ENCODE measurements at places on chromosomes 3 and 15.

DNA sequence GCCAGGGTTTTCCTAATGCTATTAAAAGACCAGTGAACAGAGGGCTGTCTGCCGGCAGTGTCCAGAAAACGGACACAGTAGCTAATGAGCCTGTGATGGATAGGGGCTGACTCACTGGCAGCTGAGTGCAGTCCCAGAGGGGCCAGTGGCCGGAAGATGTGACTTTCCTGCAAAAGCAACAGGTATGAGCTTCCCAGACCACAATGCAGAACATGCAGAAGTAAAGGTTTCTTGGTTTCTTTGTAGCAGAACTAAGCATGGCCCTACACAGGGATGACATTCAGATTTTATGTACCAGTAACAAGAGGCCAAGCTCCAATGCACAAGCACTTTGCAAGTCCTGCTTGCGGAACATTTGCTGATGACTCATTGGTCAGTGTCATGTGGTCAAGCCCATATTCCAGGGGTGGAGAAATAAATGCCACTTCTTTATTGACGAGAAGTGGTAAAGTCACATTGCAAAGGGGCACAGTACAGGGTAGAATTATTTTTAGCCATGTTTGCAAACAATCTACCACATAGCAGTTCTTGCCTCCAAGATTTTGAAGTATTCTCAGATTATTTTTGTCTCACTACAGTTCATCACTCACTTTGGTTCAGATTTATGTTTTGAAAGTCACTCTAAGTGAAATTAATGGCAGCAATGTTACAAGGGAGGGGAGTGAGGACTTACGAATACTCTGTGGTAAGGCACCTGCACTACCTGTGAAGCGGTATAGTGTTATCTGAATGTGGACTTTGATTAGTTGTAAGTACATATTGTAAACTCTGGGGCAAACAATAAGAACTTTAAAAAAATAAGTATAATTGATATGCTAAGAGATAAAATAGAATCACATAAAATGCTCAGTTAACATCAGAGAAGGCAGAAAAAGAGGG is 263.3 kb downstream of the ABHD5 start:
- DNase-seq = no peak

- DNase-seq = no peak
Observed at GRCh38 chr15:38680775-38681174, 116.2 kb upstream of the RASGRP1 start.

- no peak for DNase-seq
Observed at GRCh38 chr3:72427624-72428023, 420.6 kb downstream of the SHQ1 start.

GRCh38 chr15:69857250-69857649 is 240.5 kb downstream of the TLE3 start:
- DNase-seq = no peak

GRCh38 chr3:10011631-10012030 is 14.6 kb upstream of the FANCD2 start:
- DNase-seq = no peak

GRCh38 chr15:90060797-90061196 is 41.5 kb downstream of the IDH2 start:
- DNase-seq = no peak

DNA sequence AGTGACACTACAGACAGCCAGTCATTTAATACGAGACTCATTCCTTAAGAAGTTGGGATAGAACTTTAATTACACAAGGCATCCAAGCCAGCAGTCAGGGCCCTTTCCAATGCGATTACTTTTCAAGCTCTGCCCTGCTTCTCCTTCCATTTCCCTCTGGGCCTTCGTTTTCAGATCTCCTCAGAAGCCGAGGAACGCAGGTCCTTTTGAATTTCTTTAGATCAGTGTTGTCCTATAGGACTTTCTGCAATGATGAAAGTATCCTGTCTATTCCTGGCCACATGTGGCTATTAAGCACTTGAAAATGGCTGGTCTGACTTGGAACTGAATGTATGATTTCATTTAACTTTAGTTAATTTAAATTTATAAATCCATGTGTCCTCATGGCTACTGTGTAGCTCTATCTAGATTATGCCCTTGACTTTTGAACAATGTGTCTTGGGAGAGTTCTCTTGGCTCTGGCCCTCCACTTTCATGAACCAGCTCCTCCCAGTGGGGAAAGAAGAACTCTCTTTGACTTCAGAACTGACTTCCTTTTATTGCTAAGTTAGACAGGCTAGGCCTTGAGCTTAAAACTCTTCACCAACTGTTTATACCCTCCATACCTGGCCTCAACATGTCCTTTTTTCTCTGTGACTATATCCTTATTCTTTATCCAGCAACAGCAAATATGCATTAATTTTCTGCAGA is 22.6 kb downstream of the TGFBR2 start:
- DNase-seq = no peak

DNA sequence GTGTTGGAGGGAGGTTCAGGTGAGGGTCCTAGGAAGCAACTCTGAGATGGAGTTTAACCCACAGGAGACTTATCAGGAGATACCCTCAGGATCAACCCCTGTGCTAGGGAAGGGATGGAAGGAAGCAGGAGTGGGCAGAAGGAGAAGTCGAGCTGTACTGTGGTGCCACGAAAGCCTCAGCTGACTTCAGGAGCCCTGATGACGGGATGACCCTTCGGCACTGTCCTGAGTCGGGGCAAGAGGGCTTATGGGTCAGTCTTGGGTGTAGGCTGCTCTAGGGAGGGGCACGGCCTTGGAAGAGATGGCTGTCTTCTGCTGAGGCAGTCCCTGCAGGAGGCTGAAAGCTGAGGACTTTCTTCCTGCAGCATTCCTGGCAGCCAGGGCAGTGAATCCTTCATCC is 7.7 kb downstream of the CLEC3B start:
- DNase-seq = no peak

GRCh38 chr15:89781055-89781454 is 4.9 kb downstream of the MESP2 start:
- DNase-seq = no peak

DNA sequence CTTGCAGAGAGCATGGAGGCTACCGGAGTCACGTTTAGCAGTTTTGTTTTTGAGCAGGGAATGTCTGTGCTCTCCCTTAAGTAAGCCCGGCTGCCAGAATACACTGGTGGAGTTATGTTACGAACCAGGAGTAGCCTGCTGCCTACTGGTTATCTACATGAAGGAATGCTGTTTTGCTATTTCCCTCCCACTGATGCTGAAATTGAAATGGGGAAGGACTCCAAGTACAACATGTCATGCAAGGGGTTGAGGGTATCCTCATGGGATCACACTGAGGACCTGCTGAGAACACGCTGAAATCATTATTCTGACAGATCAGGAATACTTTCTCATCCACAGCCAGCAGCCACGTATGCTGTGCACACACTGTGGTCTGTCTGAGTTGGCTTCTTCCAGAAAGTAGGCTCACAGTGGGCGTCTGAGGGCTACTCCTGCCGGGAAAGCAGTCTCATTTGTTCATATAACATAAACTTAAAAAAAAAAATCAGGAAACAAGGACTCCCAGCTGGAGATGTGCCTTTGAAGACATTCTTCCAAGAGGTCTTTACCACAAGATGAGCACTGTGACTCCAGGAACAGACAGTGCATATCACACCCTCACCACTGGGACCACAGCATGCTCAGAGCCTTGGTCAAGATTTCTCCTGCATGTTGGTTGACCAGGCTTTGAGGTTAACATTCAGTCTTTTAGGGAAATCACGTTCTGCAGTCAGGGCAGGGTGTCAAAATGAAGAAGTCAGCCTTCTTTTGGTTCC is 300.4 kb upstream of the RASGRP1 start:
- DNase-seq = no peak

- DNase-seq = no peak
Observed at GRCh38 chr3:72776-73175, 123.8 kb upstream of the CHL1 start.

DNA sequence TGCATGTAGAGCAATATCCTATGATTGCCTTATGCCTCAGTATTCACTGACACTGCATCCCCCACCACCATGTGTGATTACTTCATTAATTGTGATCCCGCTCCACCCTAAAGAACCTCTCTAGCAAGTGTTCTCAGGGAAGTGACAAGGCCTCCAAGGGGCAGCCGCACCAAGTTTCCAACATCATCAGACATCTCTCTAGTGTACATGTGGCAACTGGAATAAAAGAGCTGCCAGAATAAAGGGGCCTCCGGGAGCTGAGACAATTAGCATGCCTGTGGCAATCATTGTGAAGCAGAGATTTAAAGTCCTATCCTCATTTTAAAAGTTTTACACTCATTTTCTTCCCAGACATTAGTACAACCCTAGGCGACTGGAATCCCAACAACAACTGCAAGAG is 902.1 kb upstream of the SEMA6D start:
- DNase-seq = no peak

GRCh38 chr15:68047826-68048225 is 6.3 kb upstream of the PIAS1 start:
- DNase-seq = no peak

DNA sequence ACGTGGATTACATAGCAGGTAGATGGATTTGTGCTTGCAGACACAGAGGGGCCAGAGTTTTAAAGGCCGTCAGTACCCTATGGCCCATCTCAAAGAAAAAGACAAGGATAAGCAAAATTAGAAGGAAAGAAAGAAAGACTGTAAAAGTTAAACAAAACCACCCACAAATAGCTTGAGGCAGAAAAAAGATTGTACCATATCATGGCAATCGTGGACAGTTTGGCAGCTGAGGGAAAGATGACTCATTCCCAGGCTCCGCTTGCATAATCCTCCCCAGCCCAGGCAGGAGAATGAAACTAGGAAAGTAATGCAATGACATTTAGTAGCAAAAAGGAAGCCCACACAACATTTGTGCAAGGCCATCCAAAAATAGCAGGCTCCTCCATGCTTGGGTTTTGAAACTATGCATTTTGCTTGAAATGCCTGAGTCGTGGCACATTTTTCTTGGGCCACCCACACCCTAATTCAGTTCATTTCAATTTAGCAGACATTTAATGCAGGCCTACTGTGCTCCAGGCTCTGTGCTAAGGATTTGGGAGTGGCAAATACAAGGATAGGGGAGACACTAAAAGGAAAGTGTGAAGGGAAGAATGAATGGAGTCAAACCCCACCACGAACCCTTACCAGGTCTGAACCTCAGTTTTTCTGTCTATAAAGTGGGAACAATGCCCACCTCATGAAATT is 40.9 kb upstream of the SMAD3 start:
- DNase-seq = no peak

DNA sequence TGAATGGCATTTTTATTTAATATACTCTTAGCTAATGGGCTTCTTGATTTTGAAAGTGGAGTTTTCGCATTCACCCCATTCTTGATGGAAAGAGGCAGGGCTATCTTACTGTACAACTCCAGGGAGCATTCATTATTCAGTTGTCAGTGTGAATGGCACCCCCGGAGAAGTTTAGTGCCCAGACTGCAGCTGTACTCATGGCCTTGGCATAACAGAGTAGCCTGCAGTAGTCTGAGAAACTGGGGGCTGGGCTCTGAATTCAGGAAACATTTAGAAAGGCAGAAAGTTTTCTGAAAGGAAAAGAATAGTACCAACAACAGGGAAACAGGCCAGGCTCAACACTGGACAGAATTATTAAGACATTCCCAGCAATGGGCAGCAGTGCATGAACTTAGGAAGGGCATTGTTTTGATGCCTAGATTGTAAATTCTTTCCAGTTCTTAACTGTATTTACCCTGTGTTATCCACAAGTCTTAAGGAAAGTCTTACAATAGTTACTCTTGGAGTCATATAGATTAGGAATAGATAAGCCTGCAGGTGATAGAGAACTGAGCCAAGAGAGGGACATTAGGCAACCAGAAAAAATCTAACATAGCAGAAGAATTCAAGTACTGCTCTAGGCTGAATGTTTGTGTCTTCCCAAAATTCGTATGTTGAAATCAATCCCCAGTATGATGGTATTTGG is 44.4 kb downstream of the TIPARP start:
- no peak for DNase-seq

DNA sequence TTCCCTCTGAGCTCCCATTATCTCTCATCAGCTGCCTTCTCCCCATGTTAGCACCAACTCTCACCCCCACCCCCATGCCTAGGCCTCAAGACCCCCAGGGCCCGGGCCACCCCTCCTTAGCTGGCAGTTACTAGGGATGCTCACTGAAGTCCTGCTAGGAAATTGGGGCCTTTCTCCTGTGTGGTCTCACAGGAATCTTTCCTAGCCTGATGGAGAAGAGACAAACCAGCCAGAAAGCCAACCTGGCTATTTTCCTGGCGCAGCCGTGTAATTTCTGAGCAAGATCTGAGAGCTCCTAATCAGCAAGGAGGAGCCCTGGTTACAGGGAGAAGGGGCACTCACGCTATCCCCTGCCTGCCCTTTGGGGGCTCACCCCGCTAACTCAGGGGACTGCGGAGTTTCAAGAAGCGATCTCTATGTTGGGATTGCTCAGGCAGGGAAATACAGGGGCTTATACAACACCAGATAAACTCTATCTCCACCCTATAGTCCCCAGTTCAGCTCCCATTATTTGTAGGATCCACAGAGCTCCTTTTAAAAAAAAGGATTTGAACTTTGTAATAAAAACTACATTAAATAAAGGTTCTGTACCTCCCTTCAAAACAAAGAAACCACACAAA is 25.2 kb downstream of the NR2F2 start:
- DNase-seq = no peak

DNA sequence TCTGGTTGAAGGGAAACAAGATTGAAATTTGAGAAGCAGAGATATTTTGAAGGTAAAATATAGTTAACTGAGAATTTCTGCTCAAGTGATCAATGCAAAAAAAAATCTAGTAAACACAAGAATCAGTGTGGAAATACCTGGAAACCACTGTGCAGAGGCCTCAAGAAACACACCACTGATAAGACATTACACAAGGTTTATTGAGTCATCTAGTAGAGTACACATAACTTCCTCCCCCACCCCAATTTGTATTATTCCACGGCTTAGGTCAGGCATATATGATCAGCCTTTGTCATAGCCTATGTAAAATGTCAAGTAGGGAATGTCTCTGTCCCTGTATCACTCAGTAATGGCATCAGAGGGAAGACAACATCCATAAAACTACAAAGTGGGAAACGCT is 447.8 kb upstream of the BCHE start:
- DNase-seq = no peak

Data from stimulated activated effector memory CD8-positive, alpha-beta T cell treated with anti-CD3 and anti-CD28 coated beads, Interleukin-12 subunit alpha, Interleukin-12 subunit beta, amount 100 ng/mL, for 72 hours (primary cell).